ENCODE measurements at places on chromosomes 1 and 21.

GRCh38 chr1:155941845-155942531 lies 550 bp downstream of the RXFP4 start:
- no peak for DNase-seq

DNA sequence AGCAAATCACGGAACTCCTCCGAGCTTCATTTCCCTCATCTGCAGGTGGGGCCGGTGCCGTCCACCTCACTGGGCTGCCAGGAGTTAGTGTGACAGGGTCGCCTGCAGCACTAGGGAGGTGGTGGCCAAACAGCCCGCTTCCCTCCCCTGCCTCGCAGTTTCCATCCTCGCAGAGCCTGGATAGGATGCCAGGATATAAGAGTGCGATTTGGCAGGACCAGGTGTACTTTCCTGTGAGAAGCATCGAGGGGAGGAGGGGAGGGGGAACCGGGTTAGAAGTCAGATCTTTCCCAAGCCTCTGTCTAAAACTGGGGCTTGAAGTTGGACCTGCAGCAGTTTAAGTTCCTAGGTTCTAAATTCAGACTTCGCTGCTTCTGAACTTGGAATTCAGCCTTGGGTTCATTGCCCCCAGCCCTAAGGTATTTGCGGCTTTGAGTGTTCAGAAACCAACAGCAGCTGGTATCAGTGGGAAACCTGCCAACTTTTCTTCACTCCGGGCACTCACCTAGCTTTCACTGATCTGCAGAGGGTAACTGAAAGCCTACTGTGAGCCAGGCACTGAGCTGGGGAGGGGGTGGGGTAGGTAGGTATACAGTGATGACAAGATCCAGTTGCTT lies 1.7 kb upstream of the JUN start:
- DNase-seq: peak; percentile 27

- no peak for DNase-seq
These were observed 19.5 kb downstream of the MAP7D1 start for GRCh38 chr1:36175137-36176095.

- no peak for DNase-seq
These were observed 6.6 kb downstream of the ADORA1 start for GRCh38 chr1:203133970-203134725.

GRCh38 chr1:162541619-162542141 lies 19.8 kb upstream of the UAP1 start:
- DNase-seq: no peak

DNA sequence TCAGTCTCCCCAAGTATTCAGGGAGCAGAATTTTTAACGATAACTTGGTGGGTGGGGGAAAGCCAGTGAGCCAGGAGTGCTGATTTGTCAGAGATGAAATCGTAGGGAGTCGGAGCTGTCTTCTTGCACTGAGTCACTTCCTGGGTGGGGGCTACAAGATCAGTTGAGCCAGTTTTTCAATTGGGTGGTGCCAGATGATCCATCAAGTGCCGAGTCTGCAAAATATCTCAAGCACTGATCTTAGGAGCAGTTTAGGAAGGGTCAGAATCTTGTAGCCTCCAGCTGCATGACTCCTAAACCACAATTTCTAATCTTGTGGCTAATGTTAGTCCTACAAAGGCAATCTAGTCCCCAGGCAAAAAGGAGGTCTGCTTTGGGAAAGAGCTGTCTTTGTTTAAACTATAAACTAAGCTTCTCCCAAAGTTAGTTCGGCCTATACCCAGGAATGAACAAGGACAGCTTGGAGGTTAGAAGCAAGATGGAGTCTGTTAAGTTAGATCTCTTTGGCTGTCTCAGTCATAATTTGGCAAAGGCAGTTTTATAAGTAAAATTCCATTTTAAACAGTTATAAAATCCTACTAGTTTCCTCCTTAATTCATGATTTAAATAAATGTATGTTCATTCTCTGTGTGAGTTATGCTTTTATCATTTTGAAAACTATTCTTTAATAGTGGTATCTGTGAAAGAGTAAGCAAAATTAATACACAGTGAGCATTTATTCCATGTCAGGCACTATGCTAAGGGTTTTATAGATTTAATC lies 51.7 kb downstream of the SLC16A1 start:
- peak; percentile 15 for DNase-seq
